Cardiac muscle cell (in vitro differentiated cells and primary cell): ENCODE measurements at places on chromosomes 7 and 10.

- no peak for DNase-seq
These were observed 1358.9 kb upstream of the LRRTM3 start for GRCh38 chr10:65566906-65567305.

- no peak for DNase-seq
These were observed 80.4 kb downstream of the CLEC2L start for GRCh38 chr7:139603896-139604295.

DNA sequence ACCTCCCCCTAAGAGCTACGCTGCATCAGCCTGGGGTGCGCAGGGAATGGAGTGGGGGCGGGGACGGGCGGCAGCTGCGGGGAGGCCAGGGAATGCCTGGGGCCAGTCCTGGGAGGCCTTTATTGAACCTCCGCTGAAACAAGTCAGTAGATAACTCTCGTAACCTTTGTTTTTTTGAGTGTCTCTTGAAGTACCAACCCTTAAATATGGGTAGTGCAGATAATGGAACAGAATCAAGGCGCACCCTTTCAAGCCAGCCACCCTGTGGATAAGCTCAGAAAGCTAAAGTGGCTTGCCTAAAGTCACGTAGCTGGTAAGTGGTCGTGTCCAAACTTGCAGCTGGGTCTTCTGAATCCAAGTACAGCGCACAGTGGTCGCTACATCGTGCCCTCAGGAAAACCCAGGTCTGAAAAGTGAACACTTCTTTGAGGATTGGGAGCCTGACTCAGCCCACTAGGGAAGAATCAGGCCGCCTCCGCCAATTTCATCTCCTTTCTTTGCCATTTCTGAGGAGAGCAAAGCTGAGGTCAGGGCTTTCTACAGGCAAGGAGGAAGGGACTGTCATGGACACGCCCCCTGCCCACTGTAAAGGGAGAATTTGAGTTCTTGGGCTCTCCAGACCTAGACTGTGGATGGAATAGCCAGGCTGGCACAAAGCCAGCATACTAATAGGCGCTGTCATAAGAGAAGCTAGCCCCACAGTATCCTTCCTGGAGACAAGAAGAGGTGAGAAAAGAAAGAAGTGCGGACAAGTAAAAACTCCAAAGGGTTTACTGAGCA lies 3.2 kb upstream of the EGR2 start:
- peak; percentile 48 for DNase-seq

- DNase-seq = no peak
These were observed 174.8 kb downstream of the PTEN start for GRCh38 chr10:88038268-88038667.

DNA sequence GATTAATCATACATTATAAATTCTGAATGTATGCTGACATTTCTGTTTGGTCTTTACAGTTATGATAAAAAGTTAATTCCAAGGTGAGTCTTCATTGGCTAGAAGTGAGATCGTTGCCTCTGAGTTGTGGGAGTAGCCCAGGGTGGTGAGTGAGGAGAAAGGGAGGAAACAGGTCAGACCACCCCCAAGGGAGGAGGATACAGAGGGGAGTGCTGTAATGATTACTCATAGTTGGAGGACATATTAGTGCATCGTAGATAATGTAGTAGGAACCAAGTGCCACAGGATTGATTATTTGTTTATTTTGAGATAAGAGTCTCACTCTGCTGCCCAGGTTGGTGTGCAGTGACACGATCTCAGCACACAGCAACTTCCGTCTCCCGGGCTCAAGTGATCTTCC lies 672.2 kb downstream of the INHBA start:
- DNase-seq = no peak

- no peak for DNase-seq
These were observed 125.0 kb downstream of the SDK1 start for GRCh38 chr7:3426064-3426463.

- DNase-seq = no peak
These were observed 47.3 kb downstream of the TCERG1L start for GRCh38 chr10:131264110-131264788.

GRCh38 chr10:70331486-70332268 lies 47.9 kb upstream of the NPFFR1 start:
- peak; percentile 25 for DNase-seq

DNA sequence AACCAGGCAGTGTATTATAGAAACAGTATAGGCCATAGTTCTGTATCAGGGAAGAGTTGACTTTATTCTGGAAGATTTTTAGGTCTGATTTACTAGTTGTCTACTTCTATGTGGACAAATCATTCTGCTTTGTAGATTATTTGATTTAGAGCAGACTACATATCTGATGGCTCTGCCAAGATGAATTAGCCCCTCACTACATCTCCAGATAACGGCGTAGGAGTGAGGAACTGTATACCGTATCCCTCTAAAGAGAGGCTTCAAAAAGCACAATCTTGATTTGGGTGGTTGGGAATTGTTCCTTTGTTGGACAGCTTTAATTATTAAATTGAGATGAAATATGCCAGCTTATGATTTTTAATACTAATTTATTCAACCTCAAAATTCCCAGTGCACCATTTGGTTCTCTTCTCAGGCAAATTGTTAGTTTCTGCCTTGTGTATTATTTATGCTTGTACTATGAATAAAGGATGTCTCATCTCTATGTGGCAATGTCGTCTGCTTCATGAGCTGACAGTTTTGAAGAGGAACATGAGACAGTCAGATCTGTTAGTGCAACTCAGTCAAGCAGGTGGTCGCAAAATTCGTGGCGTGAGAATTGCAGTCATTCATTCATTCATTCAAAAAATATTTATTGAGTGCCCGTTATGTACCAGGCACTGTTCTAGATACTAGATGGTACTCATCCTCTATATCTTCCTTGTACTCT lies 422.8 kb downstream of the EXOC4 start:
- no peak for DNase-seq

GRCh38 chr7:105228555-105228954 lies 160.2 kb downstream of the SRPK2 start:
- DNase-seq = no peak

- peak; percentile 18 for DNase-seq
These were observed 247.3 kb downstream of the SEMA3A start for GRCh38 chr7:83947260-83947659.

DNA sequence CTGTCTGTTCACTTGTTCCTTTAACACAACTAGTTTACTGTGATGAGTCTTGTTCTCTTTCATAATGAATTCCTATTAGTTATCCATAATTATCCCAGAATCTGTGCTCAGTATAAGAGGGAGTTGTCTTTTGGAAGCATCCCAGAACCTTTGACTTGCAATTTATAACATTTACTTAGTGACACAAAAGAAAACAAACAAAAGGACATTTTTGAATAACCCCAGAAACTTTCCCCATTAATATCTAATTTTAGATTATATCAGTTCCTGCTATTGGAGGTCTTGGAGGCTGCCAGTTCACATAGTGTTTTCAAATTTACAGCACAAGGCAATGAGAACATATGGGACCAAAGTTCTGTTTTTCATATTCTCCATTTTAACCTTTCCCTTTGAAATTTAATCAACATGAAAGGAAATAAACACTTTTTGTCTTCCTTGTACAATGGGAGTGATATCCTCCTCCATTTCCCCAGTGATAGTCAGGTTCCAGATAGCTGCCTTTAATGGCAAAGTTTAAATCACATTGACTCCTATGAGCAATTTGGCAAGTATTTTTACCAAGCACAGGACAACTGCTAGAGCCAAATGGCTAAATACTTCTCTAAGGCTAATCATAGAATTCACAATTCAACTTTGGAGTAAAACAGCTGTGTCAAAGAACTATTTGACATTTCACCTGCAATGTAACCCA lies 37.1 kb upstream of the GNAT3 start:
- DNase-seq = no peak

GRCh38 chr7:116340201-116340847 lies 130.0 kb downstream of the TES start:
- peak; percentile 37 for DNase-seq

DNA sequence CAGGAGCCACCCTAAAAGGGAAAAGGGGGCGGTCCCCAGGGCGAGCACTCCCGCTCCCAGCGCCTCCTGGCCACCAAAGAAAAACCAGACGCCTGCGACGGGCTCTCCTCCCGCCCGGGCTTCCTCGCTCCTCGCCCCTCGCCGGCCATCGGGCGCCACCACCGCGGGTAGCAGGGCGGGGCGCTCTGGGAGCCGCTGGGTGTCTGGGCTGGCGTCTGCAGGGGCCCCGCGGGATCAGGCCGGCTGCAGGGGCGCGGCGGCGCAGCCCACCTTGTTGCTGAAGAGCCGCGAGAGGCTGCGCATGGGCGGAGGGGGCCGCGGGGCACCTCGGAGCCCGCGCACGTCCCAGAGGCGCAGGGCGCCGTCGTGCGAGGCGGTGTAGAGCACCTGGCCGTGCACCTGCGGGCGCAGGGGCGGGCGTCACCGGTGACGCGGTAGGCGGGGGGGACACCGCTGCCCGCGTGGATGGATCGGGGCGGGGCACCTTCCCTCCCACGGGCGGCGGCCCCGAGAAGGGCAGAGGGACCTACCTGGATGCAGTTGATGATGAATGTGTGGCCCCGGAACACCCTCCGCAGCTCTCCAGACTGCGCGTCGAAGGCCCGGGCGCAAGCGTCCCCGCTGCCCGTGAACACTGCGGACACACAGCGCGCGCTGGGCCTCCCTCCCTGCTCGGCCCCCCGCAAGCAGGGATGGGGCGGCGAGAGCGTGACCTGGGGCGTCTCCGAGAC lies 28.3 kb downstream of the WDR86 start:
- DNase-seq = peak; percentile 53

- DNase-seq = peak; percentile 4
These were observed 413.5 kb upstream of the SEMA3D start for GRCh38 chr7:85600395-85600794.
